Kidney capillary endothelial cell (primary cell): ENCODE measurements at places on chromosomes 1 and 21.

GRCh38 chr1:98919211-98919610, 85.5 kb downstream of the PLPPR5 start:
- DNase-seq = no peak

DNA sequence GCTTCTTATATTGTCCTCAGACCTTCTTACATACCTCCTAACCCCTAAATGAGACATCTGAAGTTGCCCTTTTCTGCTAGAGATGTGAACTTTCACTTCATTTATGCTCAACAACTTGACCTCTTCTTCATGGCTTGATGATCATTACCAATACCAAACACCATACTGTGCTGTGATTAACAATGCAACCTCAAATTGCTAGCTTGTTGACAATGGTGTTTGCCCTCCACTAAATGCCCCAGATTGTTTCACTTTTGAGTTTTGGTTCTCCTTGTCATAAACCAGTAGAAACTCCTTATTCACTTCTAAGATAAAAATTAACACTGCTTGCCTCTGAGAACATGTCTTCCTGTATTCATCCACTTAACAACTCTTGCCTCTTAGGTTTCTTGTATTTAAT, 5.6 kb downstream of the JAK1 start:
- no peak for DNase-seq

GRCh38 chr1:161885759-161886158, 119.6 kb downstream of the ATF6 start:
- no peak for DNase-seq

DNA sequence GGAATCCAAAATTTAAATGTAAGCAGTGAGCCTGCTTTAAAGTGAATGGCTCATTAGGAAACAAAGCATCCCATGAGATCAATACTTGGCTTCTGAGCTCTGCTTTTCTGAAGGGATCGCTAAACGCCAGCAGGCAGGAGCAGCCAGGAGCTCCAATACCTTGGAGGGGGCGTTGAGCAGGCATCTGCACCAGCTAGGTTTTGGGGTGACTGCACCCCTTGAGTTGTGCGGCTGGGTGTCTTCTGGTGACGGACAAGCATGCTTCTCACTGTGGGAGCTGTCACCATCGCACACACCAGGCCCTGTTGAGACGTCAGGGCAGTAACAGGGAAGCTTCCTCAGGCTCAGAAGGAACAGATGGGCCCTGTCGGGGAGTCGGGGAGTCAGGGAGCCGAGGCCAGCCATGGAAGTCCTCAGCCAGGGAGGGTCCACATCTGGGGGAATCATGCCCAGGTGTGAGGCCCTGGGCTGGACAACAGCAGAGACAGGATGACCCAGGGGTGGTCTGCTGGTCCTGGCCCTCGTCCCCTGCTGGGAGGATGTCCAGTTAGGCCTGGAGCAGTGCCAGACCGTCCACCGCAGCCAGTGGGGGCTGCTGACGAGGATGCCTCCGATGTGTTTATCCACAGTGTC, 57.9 kb upstream of the ADARB1 start:
- no peak for DNase-seq

DNA sequence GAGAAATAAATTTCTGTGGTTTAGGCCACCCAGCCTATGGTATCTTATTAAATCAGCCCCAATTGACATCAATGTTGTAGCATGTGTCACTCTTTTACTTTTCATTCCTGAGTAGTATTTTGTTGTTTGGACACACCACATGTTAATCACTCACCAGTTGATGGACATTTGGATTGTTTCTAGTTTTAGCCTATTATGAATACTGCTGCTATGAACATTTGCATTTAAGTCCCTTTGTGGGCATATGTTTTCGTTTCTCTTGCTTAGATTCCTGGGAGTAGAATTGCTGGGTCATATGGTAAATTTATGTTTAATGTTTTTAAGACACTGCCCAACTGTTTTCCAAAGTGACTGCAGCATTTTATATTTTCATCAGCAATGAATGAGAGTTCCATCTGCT, 50.2 kb upstream of the NUF2 start:
- DNase-seq = no peak

- no peak for DNase-seq
These were observed 15.2 kb downstream of the DOP1B start for GRCh38 chr21:36171741-36172331.

GRCh38 chr1:41364442-41365319, 3.4 kb downstream of the FOXO6 start:
- DNase-seq = no peak

GRCh38 chr1:170687621-170688020, 23.7 kb downstream of the PRRX1 start:
- no peak for DNase-seq

- peak; percentile 63 for DNase-seq
These were observed 6.5 kb downstream of the NR0B2 start for GRCh38 chr1:26907071-26907917.

- DNase-seq = no peak
These were observed 116.7 kb downstream of the LACTBL1 start for GRCh38 chr1:22855668-22856606.

- DNase-seq = peak; percentile 98
These were observed 59.3 kb downstream of the GPR88 start for GRCh38 chr1:100597061-100597741.

DNA sequence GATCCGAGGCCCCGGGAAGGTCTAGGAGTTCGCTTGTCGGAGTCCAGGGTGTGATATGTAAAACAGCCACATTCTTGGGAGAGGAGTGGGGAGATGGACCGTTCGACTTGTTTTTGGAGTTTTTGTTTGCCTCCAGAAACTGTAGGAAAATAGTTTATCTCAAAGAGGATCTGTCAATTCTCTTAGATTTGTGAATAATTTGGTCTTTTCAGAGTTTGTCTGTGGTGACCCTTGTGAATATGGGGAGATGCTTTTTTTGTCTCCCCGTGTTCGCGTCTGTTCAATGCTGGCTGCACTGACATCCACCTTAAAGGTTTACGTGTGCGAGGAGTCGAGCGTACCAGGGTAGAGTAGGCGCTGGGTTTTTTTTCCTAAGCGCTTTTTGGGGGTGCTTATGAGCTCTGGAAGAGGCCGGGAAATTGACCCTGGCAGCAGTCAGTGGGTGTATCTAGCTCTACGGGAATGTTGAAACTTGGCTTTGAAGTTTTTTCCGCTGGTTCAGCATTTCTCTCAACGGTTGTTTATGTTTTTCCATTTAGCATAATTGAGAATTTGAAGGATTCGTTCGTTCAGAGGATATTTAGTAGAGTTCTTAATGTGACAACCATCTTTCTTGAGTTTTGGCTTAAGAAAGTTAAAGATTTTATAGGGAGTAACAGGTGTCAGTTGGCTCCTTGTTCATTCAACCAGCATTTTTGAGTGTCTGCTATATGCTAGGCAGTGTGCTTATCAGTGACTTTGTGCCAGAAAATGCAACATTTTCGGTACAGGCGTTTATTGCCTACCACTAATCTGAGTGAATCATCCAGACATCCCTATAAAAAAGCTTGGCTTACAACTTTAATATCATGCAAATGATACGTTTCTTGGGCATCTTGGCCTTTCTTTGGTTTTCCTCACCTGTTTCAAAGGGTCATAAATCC, 1.2 kb downstream of the SZRD1 start:
- no peak for DNase-seq

DNA sequence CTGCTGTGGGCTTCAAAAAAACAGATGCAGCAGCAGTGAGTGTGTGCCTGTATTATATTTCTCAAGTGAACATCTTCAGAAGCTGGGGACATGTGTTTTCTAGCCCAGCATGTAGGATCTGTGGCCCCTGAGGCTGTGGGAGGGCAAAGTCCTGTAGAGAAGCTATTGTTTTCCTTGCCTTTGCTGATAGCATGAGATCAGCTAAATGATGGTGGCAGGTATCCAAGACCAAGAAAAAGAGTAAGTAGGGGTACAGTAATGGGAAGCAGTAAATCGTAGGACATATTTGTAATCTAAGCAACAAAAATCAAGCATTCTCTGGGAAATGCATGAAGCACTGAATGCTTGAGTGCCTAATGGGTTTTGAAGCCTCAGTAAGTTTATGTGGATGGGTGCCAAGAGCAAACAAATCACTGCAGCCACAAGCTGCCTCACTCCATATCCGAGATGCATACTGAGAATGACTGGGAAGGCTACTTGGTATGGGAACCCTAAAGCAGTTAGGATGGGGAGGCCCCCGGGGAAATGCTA, 98.3 kb downstream of the CD58 start:
- no peak for DNase-seq

- DNase-seq = no peak
These were observed 4.8 kb upstream of the IL6R start for GRCh38 chr1:154400381-154400801.

GRCh38 chr21:45935628-45936027, 45.9 kb upstream of the COL6A1 start:
- DNase-seq = no peak

GRCh38 chr1:15353839-15354579, 55.7 kb upstream of the EFHD2 start:
- DNase-seq = no peak
